ENCODE measurements at places on chromosomes 6 and 20. TPM values are rescaled to one million over a fixed set of nuclear protein-coding genes. Genes with fewer than 3 reads are reported as not detected.
A peak's percentile ranks its signal among the peaks of the same experiment; 100 is the strongest.

DNA sequence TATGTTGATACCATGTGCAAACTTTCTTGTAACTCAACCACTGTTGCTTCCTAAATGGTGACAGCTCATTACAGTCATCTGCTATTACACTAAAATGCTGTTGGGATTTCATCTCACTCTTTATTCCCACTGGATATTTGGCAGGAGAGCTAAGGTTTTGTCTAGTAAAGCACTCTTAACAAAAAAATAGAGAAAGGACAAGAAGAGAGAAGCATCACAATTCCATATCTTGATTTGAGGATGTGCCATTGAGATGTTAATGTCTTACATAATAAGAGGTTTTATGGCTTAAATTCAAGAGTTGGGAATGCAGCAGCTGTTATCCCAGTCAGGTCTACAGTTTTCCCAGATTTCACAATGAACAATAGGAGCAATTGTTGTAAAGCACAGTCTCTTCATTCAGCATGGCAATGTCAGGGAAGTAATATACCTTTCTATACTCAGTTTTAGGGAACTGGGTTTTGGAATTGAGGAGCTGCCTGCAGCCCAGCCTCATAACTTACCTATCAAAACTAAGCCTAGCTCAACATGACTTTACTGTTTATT is 134.9 kb downstream of the ISM1 start:
- H3K36me3 ChIP-seq = no peaks in the 10 kb centered on the region
- H3K4me1 ChIP-seq = no peaks in the 10 kb centered on the region
- H3K4me3 ChIP-seq = no peak overlapping the region

DNA sequence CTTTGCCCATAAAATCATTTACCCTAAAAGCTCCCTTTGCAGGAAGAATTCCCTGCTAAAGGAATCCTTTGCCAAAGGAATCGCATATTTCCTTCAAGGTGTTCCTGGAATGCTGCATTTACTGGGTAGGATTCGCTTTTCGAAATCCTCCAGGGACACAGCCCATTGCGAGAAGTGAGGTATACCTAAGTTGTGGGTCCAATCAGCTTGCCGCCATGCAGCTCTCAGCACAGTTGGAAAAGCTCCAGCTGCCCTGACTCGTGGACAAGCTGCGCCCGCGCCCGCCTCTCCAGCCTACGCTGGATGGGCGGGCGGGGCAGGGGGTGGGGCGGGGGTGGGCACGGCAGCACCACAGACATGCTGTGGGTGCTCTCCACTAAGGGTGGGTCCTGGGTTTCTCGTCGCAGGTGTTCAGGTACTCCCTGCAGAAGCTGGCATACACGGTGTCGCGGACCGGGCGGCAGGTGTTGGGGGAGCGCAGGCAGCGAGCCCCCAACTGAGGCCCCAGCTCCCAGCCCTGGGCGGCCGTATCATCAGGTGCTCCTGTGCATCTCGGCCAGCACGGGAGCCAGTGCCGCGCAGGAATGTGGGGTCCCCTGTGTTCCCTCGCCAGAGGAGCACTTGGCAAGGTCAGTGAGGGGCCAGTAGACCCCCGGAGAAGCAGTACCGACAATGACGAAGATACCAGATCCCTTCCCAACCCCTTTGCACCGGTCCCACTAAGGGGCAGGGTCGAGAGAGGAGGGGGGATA is 1.4 kb downstream of the NNAT start:
- peak; percentile 54 for DNase-seq
- no peaks in the 10 kb centered on the region for H3K27me3 ChIP-seq
- H3K27ac ChIP-seq = no peak overlapping the region
- H3K36me3 ChIP-seq = peaks cover 8% of the 10 kb centered on the region
- no peak overlapping the region for H3K4me3 ChIP-seq

DNA sequence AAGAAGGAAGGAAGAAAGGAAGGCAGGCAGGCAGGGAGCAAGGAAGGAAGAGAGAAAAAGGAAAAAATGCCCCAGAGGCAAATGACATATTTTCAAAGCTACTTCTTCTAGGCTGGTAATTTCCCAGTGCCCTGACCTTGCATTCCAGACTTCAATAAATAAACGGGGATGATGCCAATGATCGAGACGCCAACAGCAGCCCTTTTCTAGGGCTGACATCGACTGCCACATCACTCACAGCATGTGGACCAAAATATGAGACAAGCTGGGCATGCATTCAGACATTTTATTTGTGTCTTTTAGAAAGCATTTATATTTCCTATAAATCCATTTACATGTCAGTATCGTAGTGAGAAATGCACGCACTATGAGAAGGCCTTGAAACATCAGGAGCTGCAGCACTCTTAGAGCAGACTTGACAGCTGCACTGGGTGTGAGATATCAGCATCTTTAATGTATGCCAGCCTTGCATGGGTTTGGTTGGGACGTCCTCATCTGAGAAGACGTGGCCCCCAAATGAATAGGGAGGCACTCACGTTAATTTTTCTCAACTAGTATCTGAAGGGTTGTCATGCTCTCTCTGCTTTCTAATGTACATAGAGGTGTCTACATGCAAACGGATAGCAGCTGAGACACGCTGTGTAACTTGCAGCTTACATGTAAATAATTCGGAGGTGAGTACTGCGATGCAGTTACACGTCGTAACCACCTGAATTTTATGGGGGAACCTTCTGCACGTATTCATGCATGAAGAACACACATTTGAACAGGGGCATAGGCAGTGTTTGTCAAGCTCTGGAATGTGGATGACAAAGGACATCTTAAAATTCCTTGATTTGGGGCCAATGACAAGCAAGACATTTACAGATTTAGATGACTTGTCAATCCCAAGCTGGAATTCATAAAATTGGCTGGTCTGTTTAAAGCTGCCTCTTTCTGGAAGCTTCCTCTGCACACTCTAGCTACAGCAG is 149.1 kb upstream of the AGPAT4 start:
- no peaks in the 10 kb centered on the region for H3K27me3 ChIP-seq
- H3K4me1 ChIP-seq = no peaks in the 10 kb centered on the region
- DNase-seq = no peak
- no peaks in the 10 kb centered on the region for H3K36me3 ChIP-seq
- no peak overlapping the region for H3K27ac ChIP-seq
- H3K4me3 ChIP-seq = no peak overlapping the region

GRCh38 chr20:8522168-8522567 is 390.1 kb downstream of the PLCB1 start:
- DNase-seq = no peak
- H3K36me3 ChIP-seq = no peaks in the 10 kb centered on the region
- H3K4me1 ChIP-seq = no peaks in the 10 kb centered on the region
- no peaks in the 10 kb centered on the region for H3K27me3 ChIP-seq
- no peak overlapping the region for H3K4me3 ChIP-seq
- no peak overlapping the region for H3K27ac ChIP-seq

- H3K36me3 ChIP-seq = no peaks in the 10 kb centered on the region
- no peak for DNase-seq
- H3K4me3 ChIP-seq = no peak overlapping the region
- H3K27me3 ChIP-seq = no peaks in the 10 kb centered on the region
- H3K27ac ChIP-seq = no peak overlapping the region
- no peaks in the 10 kb centered on the region for H3K4me1 ChIP-seq
Measured at GRCh38 chr6:119894811-119895210, 545.2 kb upstream of the MAN1A1 start.

GRCh38 chr6:81861281-81861680 is 108.8 kb upstream of the TENT5A start:
- H3K4me3 ChIP-seq = no peak overlapping the region
- no peak for DNase-seq
- no peaks in the 10 kb centered on the region for H3K27me3 ChIP-seq

DNA sequence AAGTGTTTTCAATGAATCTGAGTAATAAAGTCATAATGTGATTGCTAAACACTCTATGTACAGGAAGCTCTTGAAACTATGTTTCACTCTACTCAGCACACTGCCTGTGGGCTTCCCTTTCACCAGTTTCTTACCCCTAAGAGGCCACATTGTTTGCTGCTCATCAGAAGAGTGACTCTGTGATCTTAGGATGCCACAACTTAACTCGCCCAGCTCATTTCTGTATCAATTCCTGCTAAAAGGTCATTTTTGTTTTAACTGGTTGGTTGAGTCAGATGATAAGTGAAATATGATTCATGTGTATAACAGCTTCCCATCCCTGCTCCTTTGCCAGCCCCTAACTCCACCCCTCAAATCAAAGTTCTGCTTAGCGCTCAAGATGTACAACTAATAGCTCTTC is 9.8 kb upstream of the NDUFAF4 start:
- H3K4me3 ChIP-seq = no peak overlapping the region
- H3K36me3 ChIP-seq = no peaks in the 10 kb centered on the region
- H3K27ac ChIP-seq = no peak overlapping the region
- peaks cover 3% of the 10 kb centered on the region for H3K4me1 ChIP-seq
- DNase-seq = no peak

GRCh38 chr6:21115111-21115510 is 478.4 kb upstream of the SOX4 start:
- no peak for DNase-seq
- H3K4me1 ChIP-seq = no peaks in the 10 kb centered on the region
- H3K36me3 ChIP-seq = no peaks in the 10 kb centered on the region
- H3K27ac ChIP-seq = no peak overlapping the region
- no peak overlapping the region for H3K4me3 ChIP-seq
- H3K27me3 ChIP-seq = no peaks in the 10 kb centered on the region

DNA sequence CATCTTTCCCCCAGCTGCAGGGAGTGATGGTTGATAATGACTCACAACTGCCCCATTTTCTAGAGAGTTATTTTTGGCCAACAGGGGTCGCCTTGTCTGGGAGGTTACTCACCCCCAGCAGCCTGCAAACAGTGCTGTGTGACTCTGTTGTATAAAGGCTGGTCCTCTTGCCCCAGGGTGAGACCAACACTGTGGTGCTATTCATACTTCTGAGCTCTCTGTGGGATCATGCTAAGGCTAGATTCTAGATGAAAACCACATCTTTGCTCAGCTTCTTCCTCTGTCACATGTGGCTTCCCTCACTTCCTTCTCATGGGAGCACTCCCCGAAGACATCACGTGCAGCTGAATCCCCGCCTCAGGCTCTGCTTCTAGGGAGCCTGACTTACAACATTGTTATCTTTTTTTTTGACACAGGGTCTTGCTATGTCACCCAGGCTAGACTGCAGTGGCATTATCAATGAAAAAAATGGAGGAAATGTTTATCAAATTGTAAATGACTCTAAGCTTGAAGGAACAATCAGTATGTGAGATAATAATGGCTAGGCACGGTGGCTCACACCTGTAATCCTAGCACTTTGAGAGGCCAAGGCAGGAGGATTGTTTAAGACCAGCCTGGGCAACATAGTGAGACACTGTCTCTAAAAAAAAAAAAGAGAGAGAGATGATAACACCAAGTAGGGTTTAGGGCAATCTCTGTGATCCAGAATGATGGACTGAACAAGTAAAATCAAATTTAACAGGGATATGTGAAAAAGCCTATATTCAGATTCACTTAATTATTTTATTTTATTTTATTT is 55.7 kb upstream of the SLC23A2 start:
- H3K36me3 ChIP-seq = no peaks in the 10 kb centered on the region
- H3K27ac ChIP-seq = peak overlapping the region; percentile 45
- DNase-seq = peak; percentile 79
- H3K27me3 ChIP-seq = no peaks in the 10 kb centered on the region

GRCh38 chr6:77231438-77232305 is 231.6 kb downstream of the HTR1B start:
- H3K27ac ChIP-seq = no peak overlapping the region
- no peaks in the 10 kb centered on the region for H3K4me1 ChIP-seq
- no peaks in the 10 kb centered on the region for H3K27me3 ChIP-seq
- no peaks in the 10 kb centered on the region for H3K36me3 ChIP-seq
- H3K4me3 ChIP-seq = no peak overlapping the region

DNA sequence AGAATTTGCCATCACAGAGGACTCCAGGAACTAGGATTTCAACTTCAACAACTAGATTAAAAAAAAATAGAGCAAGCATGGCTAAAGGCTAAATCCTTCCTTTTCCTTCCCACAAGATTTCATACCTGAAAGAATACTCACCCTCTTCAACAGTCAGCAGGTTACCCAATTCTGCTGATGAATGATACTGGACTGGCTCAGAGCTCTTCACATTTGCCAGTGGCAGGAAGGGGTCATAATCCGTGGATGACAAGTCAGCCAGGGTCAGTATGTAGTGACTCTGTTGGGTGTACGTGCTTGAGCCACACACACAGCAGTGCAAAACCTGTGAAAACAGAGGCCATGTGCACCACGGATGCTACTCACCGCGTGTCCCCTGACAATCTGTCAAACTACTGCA is 152.9 kb downstream of the INSM1 start:
- no peaks in the 10 kb centered on the region for H3K27me3 ChIP-seq
- no peak overlapping the region for H3K4me3 ChIP-seq
- H3K27ac ChIP-seq = no peak overlapping the region

DNA sequence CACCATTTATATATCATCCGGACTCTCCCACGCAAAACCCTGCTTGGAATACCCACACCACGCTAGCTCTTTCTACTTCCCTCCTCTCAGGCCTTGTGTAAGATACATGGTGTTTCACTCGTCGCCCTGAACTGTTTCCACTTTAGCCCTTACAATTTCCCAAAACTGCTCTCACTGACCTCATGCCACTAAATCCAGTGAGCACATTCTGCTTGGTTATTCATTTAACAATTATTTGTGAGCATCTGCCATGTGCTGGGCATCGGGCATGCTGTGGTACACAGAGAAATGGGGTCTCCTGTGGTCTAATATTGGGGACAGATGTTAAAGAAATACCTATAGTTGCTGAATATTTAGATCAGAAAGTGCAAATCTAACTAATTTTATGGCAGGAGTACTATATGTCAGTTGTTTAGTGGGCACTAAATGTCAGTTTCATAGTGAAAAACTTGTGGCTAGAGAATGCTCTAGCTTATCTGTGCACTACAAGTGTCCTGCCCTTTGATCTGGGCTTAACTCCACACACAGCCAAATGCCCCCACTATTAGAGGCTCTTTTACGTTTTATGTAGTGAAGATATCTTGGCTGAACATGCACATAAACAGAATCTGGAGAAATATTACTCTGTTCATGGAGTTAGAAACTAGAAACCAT is 41.0 kb downstream of the PLEKHG1 start:
- DNase-seq = no peak
- H3K36me3 ChIP-seq = no peaks in the 10 kb centered on the region
- H3K4me3 ChIP-seq = peak overlapping the region; percentile 39
- H3K27ac ChIP-seq = peak overlapping the region; percentile 67

GRCh38 chr20:40638414-40638813 is 50.6 kb downstream of the MAFB start:
- no peaks in the 10 kb centered on the region for H3K36me3 ChIP-seq
- H3K4me3 ChIP-seq = no peak overlapping the region

- no peaks in the 10 kb centered on the region for H3K27me3 ChIP-seq
- no peak overlapping the region for H3K4me3 ChIP-seq
- no peaks in the 10 kb centered on the region for H3K4me1 ChIP-seq
- no peak overlapping the region for H3K27ac ChIP-seq
- no peaks in the 10 kb centered on the region for H3K36me3 ChIP-seq
- no peak for DNase-seq
Measured at GRCh38 chr6:43940393-43941087, 170.5 kb downstream of the VEGFA start.

LSM2 gene
- total RNA-seq = 11.8 TPM

SLC22A3 gene
- 2.5 TPM for total RNA-seq

CD109 gene
- total RNA-seq = 1.4 TPM

CAP2 gene
- 1.7 TPM for total RNA-seq

C6orf163 gene
- total RNA-seq = 5.4 TPM

SLC17A3 gene
- total RNA-seq = not detected

LY6G6C gene
- not detected for total RNA-seq

Data from Peyer's patch (tissue), 4 donors.